ENCODE measurements at places on chromosomes 4 and X.
A peak's percentile ranks its signal among the peaks of the same experiment; 100 is the strongest.

DNA sequence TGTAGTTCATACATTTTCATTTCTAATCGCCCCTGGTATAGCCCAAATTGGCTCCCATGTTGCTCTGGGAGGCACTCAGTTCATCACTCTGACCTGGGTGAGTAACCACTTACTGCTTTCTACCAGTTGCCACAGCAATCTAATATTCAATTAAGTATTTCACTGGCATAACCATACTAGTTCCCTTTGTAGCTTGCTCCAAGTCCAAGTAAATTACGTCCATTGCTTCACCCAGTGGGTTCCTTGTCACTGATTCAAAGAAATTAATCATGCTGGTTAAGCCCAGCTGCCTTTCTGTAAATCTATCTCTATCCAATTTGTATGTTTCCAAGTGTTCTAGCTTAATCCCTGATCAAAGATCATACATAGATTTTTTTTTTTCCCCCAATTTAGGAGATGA lies 92.0 kb upstream of the CBR4 start:
- DNase-seq: no peak

- DNase-seq: no peak
Observed at GRCh38 chrX:49949961-49950360, 27.6 kb downstream of the CLCN5 start.

DNA sequence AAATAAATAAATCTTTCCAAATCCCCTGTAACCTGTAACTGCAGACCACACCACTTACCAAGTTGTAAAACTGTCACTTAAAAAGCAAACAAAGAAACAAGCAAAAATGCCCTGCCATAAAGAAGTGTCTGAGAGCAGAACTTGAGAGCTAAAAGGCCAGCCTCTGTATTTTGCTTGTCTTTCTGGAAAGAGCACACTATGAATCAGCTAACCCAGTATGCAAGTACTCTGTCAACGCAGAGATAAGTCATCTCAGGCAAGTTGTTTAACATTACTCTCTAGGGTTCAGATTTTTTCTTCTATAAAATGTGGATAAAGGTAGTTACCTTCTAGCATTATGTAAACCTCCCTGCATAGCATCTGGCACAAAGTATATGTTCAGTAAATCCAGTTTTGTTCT lies 134.8 kb downstream of the HS3ST1 start:
- no peak for DNase-seq

DNA sequence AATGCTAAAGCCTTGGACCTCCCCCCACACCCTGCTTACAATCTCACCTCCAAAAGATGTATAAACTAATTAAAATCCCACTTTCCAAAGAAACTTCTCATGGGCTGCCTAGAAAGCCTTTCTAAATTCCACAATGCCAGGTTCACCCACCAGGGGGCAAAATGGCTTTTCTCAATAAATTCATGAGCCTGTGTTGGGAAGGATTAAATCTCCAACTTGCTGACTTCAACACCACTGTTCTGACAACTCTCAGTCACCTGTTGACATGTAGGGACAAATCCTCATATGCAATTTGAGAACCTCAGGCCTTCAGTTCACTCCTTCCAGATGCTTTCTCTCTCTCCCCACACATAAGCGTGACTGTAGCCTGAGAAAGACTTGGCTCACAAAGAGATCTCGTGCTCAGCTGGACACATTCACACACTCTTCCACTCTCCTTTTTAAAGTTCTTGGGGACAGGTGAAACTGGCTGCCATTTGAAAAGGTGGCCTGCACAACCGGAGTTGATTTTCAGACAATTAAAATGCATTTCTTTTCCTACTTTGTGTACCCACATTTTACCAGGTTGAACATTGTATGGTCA lies 88.6 kb upstream of the PRPS2 start:
- peak; percentile 24 for DNase-seq

DNA sequence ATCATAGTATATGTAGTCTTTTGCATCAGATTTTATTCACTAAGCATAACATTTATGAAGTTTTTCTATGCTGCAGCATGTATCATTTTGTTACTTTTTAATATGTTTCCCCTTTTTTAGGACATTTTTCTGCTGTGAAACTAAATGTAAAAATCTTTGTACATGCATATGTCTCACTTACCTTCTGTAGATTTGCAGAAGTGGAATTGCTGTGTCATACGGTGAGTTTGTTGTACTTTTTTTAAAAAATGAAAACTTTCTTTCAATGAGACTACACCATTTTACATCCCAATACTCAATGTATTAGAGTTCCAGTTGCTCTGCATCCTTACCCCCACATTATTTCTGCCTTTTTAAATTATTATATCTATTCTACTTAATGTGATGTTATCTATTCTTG lies 868.9 kb downstream of the PDHA2 start:
- no peak for DNase-seq

DNA sequence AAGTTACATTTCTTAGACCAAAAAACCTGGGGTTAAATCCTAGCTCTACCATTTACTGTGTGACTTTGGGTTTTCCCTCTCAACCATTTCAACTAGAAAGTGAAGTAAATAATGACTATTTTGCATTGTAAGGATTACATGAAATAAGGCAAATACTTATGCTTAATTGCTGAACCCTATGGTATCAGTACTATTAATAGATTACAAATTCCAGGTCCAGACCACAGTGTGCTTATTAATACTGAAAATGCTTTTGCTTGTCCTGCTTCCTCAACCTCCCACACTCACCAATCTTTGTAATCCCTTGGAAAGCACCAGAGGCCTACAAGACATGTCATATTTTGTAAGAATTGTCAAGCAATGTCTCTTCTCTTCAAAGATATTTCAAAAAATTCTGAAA lies 456.5 kb downstream of the SPOCK3 start:
- DNase-seq: no peak

- DNase-seq: no peak
Observed at GRCh38 chrX:154056770-154057241, 37.1 kb upstream of the IRAK1 start.

DNA sequence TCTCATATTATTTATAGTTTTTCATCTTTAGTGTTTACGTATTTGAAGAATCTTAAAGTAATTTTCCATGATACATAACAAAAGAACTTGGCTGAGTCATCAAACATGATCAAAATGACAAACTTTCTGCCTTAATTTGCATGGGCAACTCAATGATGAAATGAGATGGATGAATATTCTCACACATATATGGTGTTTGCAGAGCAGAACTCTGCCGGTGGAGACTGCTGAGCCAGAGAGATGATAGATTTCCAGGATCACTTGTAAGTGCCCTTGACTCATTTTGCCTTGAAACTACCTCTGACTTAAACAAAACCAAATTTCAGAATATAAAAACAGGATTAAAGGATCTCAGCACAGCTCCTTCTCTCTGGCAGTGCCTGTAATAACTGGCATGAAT lies 38.2 kb downstream of the TRPC3 start:
- DNase-seq: no peak

- no peak for DNase-seq
Observed at GRCh38 chr4:162126729-162127128, 37.1 kb downstream of the FSTL5 start.

Data from DND-41 (cell line).